Trophoblast cell (in vitro differentiated cells and primary cell): ENCODE measurements at places on chromosomes 11 and 22.

DNA sequence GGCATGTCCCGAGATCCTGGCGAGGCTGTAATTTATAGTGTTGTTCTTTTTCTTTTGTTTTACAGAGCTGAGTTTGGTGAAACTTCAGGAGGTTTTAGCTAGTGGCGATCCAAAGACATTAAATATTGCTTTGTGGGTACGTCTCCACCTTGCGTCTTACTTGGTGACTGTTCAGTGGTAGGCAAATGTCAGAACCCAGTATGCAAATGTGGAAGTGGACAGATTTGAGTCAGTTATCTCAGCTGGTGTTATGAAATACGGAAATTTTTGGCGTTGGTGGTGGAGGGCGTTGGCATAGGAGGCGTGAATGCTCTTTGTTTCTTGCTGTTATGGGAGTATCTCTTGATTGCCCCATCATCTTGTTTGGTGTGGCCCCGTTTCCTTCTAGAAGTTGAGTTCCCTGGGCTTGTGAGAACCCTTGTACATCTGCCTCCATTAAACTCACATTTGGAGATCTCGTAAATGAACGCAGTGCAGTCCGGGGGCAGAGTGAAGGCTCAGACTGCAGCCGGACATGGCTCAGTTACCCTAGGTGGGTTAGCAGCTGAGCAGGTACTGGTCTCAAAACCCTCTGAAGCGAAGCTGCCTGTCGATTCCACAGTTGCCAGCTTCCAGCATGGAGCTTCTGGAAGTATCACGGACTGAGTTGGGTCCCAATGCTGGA lies 39.9 kb downstream of the PTPRJ start:
- peak; percentile 24 for DNase-seq

- DNase-seq, result no peak
Observed at GRCh38 chr11:130462101-130462885, 13.8 kb downstream of the ADAMTS15 start.

- no peak for DNase-seq
Observed at GRCh38 chr11:68584097-68584496, 100.2 kb upstream of the GAL start.

- no peak for DNase-seq
Observed at GRCh38 chr11:7451520-7451919, 33.8 kb upstream of the OLFML1 start.

DNA sequence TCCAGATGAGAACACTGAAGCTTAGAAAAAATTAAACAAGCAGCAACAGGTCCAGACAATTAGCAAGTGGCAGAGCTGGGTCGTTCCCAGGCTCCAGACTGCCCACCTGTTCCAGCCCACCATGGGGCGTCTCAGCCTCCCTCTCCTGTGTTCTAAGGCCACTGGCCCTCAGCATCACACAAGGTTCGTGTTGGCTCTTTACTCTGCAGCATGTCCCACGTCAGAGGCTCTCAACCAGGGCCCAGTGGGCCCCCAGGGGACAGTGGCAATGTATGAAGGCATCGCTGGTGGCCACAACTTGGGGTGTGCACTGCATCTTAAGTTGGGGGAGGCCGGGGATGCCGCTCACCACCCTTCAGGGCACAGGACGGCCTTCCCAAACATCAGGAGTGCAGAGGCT lies 6.2 kb downstream of the PDGFB start:
- no peak for DNase-seq

DNA sequence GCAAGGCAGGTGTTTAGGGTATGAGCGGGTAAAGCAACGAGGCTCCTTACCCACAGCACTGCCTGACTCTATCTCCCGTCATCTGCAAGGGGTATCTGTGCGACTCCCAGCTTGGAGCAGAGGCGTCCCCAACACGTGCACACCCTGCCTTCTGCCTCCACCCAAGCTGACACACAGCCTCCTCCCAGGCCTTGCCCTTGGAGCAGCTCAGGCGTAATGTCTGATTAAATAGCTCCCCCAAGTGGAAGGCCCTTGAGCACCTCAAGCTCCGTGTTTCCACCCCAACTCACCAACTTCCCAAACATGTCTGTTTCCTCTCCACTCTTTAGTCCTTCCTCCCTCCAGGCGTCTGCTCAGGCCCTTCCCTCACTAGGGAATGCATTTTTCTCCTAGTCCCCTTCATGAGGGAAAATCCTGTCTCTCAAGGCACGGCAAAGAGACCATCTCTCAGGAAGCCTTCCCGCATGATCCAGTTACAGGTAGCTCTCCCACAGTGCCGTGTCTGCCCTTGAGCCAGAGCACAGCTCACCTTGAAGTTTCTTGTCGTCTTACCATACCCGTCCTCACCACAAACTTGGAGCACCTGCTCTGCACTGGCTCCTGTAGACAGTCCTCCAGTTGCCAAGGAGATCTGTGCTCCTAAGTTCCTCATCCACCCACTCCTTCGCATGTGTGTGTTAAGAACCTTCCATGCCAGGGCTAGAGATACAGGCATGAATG lies 15.8 kb downstream of the CYB5R2 start:
- no peak for DNase-seq

- no peak for DNase-seq
Observed at GRCh38 chr11:44747836-44748235, 21.1 kb downstream of the TSPAN18 start.

GRCh38 chr11:65013130-65013887 lies 651 bp upstream of the ARL2 start:
- peak; percentile 92 for DNase-seq

- no peak for DNase-seq
Observed at GRCh38 chr11:17073370-17074027, 4.0 kb downstream of the RPS13 start.

DNA sequence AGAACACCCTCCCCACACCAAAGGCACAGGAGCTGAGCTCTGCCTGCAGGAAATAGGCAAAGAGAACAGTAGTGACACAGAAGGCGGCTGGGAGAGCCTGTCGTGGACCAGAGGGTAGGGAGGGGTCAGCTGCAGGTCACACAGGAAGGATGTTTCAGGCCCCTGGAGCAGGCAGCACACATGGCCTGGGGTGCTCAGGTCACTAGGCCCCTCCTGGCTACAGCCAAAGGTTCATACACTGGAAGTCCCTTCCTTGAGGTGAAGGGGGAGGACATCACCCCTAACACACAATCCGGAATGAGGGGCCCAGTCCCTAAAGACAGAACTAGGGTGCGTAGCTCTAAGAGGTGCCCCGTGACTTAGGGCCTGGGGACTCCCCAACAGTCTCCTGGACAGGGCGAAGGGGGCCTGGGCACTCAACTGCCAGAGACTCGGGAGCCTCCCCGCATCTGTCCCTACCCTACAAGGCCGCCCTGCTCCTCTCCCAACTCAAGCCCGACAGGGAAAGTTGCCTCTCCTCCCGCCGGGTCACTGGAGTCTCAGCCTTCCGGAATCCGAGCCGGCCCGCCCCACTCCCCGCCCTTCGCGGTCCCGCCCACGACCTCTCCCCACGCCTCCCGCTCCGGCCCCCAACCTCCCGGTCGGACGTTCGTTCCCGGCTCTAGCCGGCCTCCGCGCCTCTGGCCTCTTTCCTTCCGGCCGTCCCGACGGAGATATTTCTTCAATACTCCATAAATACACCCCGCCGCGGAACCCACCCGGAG lies at the start of gene CYB5R2:
TSS of gene CYB5R2 (minus strand) at position 541 of the 764 bp plus-strand sequence. CDS start 675 bp downstream, outside the sequence.
- DNase-seq, result peak; percentile 77

DNA sequence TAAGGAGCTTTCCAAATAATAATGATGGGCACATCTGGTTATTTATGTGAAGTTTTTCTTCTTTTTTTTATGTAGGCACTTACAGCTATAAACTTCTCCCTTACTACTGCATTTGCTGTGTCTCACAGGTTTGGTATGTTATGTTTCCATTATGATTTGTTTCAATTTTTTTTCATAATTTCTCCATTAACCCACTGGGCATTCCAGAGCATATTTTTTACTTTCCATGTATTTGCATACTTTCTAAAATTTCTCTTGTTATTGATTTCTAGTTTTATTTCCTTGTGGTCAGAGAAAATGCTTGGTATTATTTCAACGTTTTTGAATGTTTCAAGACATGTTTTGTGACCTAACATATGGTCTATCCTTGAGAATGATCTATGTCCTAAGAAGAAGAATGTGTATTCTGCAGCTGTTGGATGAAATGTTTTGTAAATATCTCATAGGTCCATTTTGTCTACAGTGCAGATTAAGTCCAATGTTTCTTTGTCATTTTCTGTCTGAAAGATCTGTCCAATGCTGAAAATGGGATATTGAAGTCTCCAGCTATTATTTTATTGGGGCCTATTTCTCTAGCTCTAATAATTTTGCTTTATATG lies 362.1 kb downstream of the DDX10 start:
- DNase-seq, result peak; percentile 20

GRCh38 chr11:64306563-64306875 lies 1.2 kb downstream of the ESRRA start:
- DNase-seq, result no peak

- DNase-seq, result no peak
Observed at GRCh38 chr11:75502138-75502537, 23.6 kb downstream of the GDPD5 start.

DNA sequence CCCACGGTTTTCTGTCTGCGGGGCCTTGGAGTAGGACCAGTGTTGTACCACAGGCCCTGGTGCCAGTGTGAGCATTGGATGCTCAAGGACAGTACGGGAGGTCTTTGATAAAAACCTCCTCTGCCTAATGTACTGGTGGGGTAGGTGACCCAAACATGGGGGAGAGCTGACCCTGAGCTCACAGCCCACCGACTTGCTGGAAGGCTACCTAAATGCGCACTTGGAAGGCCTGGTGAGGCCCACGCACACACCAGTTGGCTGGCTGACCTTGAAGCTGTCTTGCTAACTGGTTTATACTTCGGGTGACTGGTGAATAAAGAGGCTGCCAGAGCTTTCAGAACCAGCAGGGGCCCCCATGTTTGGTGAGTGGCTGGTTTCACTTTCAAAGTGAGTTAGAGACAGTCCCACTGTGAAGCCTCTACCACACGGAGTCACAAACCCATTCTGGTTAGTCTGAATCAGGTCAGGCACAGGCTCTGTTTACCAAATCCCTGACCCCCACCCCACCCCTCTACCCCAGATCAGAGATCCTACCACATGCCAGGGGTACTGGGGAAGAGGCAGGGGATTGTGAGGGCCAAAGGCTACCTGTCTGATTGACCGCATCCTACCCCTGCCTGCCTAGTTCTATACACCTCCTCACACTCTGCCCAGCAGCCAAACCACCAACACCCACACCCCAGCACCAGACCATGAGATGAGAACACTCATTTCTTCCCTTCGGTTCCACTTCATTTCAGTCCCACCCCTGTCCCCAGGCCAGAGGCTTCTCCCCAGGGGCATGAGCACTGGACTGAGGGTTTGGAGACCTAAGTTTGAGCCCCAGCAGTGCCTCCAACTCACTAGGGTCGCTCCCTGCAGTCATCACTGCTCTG lies 12.7 kb upstream of the IL2RB start:
- DNase-seq, result no peak

DNA sequence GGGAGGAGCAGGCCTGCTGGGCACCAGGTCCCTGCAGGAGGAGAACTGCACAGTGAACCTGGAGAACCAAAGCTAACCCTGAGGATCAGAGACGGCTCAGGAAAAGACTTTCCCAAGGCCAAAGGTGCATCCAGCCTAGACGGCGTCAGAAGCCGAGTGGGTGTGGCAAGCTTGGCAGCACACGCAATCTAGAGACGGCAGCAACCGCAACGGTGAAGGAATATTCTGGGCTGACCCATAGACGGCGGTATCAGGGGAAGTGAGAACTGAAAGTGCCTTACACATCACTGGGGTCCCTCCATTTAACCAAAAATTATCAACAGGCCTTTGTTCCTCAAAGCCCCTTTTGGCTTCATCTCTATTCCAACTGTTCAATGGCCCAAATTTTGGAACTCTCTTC lies 26.2 kb downstream of the SPATA19 start:
- DNase-seq, result no peak
